Right ventricle myocardium inferior (tissue), 1 donor: ENCODE measurements at places on chromosomes 1 and 21. TPM values are rescaled to one million over a fixed set of nuclear protein-coding genes. Genes with fewer than 3 reads are reported as not detected.

DNA sequence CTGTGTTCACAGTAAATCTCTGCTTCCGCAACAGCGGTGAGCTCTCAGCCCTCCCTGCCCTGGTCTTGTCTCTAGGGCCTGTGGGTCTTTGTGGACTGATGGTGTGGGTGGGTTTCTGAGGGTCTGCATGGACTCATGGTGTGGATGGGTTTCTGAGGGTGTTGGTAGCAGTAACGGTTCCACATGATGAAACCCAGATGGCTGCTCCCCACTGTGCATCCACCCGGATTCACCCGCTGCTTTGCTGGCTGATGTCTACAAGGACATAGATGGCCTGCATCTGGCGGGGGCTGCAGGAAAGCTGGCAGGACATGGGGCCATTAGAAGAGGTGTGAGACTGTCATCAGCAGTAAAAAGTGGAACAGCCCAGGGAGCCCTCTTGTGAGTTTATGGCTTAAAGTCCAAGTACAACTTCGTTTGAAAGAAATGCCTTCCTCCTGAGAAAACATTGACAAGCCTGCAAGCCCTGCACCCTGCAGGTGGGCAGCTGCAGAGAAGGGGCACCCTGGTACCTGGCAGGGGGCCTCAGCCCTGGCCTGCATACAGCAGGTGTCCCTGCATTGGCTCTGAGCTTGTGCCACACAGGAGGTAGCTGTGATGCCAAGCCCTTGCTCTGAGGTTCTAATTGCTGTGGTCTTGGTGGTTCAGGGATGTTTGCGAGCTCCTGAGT lies 156.9 kb upstream of the COL6A1 start:
- no peak for DNase-seq

GRCh38 chr1:3594706-3595377 lies 16.5 kb downstream of the MEGF6 start:
- DNase-seq: no peak

DNA sequence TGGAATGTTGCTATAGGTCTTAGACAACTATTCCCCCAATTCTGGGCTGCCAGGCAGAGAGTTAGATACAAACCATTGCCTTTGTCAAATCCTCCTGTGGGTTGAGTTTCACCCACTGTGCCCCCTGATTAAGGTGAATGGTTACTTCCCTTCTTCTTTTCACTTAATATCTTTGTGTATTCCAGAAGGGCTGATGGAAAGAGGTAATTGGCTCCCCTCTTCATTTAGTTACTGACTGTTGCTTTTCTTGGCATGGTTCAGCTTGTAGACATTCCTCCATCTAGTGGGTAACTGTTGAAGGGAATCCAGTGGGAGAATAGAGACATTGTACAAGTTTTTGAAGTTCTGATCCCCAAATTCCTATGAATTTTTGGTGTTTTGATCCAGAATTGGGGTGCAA lies 43.8 kb upstream of the MACF1 start:
- DNase-seq: no peak

DNA sequence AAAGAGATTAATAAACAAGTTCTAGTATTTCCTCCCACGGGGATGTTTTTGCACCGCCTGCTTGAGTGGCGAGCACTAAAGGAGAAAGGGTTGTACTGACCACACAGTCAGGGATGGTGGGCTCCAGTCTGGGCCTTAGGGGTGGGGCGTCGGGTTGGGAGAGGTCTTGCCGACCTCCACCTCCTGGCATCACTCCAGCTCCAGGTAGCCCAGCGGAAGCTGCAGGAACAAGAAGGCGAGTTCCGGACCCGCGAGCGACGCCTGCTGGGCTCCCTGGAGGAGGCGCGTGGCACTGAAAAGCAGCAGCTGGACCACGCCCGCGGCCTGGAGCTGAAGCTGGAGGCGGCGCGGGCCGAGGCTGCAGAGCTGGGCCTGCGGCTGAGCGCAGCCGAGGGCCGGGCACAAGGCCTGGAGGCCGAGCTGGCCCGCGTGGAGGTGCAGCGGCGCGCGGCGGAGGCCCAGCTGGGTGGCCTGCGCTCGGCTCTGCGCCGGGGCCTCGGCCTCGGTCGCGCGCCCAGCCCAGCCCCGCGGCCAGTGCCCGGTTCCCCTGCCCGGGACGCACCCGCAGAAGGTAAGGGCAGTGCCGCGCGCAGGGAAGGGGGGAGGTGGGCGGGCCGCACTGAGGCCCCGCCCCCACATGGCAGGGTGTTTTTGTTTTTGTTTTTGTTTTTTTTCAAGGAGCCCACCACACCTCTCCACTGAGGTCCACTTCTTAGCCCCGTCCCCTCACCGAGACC lies 19.7 kb downstream of the MFAP2 start:
- peak; percentile 94 for DNase-seq

- no peak for DNase-seq
Measured at GRCh38 chr21:26709090-26709489, 136.0 kb upstream of the CYYR1 start.

Gene HIVEP3
- 6.5 TPM for total RNA-seq

DNA sequence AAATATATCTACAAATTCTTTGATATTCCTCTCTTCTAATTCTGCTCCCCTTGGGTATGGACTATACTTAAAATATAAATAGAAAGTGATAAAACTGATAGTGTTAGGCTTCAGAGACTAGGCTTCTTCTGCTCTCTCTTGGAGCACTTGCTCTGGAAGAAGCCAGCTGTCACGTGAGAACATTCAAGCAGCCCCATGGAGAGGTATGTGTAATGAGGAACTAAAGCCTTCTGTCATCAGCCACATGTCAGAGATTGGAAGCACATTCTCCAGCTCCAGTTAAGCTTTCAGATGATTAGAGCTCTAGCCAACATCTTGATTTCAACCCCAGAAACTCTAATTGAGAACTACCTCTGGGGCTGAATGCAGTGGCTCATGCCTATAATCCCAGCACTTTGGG lies 34.3 kb downstream of the XKR8 start:
- no peak for DNase-seq

DNA sequence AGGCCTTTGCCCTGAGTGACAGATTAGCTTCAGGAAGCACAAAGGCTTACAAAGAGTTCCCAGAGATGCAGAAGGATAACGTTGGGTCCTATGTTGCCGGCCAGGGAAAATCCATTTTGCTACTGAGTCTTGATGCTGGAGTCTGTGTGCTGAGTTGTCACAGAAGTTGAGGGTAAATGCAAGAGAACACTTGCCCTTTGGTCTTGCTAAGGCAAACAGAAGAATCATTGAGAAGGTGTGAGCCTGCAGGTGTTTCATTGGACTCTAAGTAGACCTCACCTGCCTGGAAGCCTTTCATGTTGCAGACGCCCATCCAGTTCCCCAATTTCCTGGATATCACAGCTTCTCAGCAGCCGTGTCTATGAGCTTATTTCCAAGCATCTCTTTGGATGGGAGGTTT lies 105.2 kb downstream of the PCP4 start:
- DNase-seq: no peak
